ENCODE measurements at places on chromosomes 6 and 20.
A peak's percentile ranks its signal among the peaks of the same experiment; 100 is the strongest.

GRCh38 chr20:58575776-58576602 lies 60.8 kb upstream of the APCDD1L start:
- DNase-seq, result no peak

DNA sequence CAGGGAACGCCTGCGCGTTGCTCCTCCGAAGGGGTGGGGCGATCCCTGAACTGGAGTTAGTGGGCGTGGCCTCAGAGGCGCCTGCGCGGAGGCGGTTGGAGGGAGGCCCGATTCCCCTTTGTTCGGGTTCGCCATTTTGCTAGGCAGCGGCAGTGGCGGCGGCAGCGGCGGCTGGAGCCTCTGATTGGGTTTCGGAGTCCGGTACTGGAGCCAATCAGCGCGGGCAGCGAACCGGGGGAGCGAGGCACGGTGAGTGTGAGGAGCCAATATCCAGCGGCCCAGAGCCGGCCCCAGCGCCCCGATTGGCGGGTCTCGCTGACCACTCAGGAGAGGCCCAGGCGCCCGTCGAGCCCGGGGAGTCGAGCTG lies at the start of gene NFYA:
Gene NFYA (plus strand): TSS at position 139 of the 367 bp plus-strand sequence. CDS start 6,116 bp downstream, outside the sequence.
- DNase-seq, result peak; percentile 100

DNA sequence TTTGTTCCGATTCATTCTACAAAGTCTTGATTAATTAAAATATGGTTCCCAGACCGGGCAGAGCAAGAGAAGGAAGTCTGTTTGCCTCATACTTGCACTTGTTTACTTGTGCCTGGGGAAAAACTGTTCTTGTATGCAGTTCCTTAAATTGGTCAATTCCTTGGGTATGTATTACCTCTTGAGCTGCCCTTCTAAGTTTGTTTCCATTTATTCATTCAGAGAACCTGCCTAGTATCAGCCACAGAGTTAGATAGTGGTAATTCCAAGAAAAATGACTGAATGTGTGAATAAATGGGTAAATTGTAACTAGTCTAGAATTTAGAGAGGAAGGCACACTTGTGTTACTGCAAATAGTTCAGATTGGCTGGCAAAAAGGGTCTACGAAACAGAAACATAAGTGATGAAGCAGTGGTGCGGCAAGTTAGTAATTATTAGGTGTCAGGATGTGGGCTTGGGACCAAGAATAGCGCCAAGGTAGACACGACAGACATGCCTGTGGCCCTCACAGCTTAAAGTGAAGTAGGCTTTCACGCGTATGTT lies 525 bp upstream of the MAK start:
- DNase-seq, result no peak

DNA sequence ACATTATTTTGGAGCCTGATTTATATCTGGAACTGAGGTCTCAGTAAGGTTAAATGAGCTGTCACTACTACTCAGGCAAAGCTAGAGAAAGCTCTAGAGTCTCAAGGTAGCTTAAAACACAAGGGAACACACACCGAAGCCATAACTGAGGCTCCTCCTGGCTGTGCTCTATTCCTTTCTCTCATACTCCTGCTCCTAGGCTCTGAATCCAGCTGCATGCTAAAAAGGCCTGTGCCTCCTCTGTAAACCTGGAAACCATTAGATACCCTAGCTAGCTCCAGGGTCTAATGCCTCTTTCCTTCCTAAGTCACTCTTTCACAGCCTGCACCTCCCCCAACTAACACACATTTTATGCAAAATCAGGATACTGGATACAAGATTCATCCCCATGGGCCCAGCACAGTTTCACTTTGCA lies 17.1 kb downstream of the RIPOR2 start:
- DNase-seq, result no peak

DNA sequence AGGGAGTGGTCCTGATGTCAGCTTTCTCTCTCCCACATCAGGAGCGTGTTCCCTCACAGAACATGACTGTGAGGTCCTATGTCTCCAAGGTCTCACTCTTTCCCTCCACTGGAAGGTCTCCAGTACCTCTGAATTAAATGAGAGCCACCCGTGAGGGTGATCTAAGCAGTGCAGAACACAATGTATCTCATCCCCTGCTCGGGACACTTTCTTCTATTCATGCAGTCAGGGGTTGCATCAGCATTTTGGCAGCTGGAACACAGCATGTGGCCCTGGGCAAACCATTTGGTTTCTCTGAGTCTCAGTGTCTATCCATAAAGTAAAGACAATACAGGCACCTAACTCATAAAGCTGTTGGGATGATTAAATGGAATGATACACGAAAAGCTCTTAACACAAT lies 34.2 kb downstream of the MAFB start:
- DNase-seq, result no peak

- no peak for DNase-seq
These were observed 43.2 kb upstream of the BMP5 start for GRCh38 chr6:55918639-55919038.

GRCh38 chr20:47789081-47789763 lies 3.9 kb upstream of the SULF2 start:
- DNase-seq, result no peak

- no peak for DNase-seq
These were observed 32.4 kb downstream of the TAF11 start for GRCh38 chr6:34855463-34855862.

DNA sequence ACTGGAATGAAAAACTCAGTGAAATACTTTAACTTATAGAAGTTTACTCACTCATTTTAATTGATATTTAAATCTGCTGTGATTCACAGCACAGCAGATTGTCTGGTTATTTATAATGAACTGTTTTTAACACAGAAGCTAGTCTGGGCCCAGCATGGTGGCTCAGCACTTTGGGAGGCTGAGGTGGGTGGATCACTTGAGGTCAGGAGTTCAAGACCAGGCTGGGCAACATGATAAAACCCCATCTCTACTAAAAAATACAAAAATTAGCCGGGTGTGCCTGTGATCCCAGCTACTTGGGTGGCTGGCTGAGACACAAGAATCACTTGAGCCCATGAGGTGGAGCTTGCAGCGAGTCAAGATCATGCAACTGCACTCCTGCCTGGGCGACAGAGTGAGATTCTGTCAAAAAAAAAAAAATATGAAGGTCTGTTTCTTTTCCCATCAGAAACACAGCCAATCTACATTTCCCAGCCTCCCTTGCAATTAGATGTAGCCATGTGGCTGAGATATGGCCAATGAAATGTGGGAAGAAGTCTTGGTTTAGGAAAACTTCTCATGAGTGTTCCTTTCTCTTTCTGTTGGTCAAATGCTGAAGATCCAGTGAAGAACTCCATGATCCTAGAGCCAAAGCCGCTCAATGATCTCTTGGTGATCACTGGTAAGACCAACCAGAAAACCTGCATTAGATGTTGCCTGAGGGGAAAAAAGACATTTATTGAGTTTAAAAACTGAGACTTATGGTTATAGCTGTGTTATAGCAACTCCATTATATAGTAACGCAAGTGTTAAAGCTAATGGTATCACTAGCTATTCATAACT lies 31.3 kb upstream of the BTN3A2 start:
- no peak for DNase-seq
